ENCODE measurements at places on chromosomes 5 and 9. TPM values are rescaled to one million over a fixed set of nuclear protein-coding genes. Genes with fewer than 3 reads are reported as not detected.

DNA sequence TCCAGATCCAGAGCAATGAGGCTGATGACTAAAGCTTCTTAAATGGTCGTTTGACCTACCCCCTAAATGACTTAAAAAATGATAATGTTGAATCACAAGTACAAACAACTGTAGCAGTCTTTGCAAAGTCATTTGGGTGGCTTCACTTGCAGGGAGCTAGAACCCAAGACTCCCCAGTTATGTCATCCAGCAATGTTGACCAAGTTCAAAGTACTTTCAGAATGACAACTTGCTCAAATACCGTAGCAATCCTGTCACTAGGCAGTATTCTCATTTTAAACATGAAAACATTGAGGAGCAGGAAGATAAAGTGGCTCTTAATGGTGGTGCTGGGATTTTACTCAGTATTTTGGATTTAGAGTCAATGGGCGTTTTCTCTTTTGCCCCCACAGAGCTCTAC, 1217.0 kb upstream of the DMAC1 start:
- DNase-seq, result no peak

DNA sequence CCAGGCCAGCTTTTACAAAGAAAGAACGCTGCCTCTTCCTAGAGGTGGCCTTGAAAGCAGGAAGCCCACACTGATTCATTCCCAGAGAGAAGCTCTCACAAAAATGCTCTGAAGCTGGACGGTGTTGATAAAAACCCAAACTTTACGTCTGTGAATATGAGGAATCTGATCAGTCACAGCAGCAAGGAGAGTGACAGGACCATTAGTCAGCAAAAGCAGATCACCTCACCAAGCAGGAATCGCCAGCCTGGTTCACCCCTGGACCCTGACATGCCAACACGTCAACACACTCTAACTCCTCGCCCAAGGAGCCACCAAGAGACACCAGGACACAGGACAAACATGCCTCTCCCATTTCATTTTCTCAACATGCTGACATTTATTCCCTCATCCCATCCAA, 70.6 kb upstream of the ZNF622 start:
- DNase-seq, result no peak

DNA sequence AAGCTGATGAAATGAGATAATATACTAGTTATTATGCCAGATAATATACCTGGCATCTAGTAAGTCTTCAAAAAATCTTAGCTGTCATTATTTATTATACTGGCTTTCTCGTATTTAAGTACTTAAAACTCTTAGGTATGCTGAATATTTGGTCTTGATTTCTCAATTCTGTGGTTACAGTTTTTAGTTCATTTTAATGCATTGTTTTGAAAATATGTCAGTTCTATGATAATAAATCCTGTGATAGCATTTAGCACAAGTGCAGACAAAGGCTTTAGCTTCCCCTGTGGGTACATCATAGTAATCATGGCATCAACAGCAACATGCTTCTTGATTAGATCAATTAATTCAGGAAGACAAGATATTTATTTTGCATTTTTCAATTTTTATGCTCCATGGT, 133.0 kb downstream of the SMC2 start:
- no peak for DNase-seq

DNA sequence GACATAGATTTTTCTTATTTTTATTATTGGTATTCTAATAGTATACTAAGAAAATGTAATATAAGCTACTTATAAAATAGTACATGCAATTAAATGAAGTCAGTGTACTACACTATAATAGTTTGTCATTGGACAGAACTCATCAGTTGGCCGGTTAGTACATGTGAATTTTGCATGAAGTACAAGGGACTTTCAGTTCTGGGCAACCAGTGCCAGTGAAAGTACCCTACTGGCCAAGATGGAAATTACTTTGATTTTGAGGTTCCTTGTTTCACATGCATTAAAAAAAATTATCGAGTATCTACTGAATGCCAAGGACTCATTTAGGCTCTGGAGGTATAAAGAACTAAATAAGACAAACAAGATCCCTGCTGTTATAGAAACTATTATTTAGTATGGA, 213.4 kb upstream of the ELL2 start:
- no peak for DNase-seq

DNA sequence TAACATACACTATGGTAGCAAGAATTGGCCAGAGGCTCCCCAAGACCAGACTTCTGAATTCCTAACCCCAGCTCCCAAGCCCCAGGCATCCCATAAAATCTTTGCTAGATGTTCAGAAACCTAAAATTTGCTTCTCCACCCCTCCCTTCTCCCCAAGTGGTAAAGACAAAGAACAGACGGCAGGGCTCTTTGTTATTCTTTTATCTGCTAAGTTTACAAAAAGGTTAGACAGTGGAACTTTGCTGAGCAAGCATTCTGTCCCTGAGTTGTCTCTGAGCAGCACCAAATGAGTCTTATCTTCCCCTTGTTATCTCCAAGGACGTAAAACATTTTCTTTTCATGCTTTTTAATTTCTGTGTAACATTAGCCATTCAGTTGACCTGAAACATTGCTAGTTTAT, 30.2 kb downstream of the TJP2 start:
- DNase-seq, result no peak

GRCh38 chr5:13249854-13250253, 694.6 kb downstream of the DNAH5 start:
- DNase-seq, result no peak

DNA sequence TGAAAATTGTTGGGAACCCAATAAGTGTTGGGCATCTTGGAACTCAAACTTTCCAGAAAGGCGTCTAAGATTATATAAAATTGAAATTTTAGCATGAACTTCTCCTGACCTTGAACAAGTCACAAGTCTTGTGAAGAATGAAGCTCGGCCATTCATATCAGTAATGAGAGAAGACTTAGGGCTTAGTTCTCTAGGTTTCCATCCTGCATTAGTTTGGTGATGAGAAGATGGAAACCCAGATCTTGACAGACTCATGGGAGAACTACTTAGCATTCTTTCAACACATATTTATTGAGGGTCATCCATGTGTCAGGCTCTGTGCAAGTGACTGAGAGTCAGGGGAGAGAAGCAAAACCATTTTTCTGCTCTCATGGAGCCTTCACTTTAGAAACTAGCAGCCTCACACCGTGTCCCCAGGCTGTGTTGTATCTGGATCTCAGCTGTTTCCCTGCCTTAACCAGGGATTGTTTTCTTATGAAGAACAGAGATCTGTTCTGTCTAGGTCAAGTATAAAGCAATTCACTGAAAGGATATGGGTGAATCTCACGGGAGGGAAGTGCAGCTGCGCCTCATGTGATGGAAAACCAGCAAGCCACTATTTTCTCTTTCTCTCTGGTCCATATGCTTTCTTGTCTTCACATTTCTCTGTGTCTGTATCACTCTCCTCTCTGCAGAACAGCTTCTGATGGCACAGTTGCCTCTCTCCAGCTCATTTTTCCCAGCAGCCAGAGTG, 3.4 kb downstream of the GARNL3 start:
- no peak for DNase-seq

The SLC36A2 gene
- not detected for total RNA-seq

The HSD17B3 gene
- 1.3 TPM for total RNA-seq

All from CD8-positive, alpha-beta T cell (primary cell).